ENCODE measurements at places on chromosomes 2 and 18. TPM values are rescaled to one million over a fixed set of nuclear protein-coding genes. Genes with fewer than 3 reads are reported as not detected.

Gene CAPN14
- polyA plus RNA-seq = not detected

GRCh38 chr2:227996366-227996765 is 124.9 kb downstream of the DAW1 start:
- peak; percentile 12 for DNase-seq

DNA sequence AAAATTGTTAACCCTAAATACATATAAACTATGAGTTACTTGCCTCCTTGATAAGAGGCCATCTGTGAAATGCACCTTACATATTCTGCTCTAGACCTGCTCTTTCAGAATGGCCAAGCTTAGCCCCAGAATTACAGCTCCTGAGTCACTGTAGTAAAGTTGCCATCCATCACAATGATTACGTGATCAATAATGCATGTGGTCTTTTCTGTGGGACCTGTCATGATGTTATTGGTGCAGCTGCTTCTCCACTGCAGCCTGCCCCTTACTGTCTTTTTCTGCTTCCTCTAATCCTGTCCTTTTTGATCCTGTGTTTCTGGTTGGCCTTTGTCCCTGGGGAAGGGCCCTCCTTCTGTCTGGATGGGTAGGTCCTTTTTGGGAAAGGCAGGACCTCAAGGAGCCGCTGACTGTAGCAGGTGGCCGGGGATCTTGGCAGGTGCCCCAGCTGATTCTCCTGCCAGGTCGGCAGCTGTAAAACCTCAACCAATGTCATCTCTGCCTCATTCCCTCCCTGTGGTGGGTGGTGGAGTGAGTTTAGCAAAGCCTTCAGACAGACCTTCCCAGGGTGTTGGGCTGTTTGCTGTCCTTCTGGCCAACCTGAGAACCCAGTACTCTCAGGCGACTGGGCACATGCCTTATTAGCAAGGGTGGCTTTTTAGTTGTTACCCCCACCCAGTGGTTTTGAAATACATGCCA is 126.2 kb upstream of the EML6 start:
- peak; percentile 43 for DNase-seq

GRCh38 chr2:125643128-125643527 is 1012.8 kb upstream of the GYPC start:
- no peak for DNase-seq
